ENCODE measurements at places on chromosomes 7 and 10.

- H3K4me3 ChIP-seq, result no peak overlapping the region
- peaks cover 5% of the 10 kb centered on the region for H3K4me1 ChIP-seq
- no peaks in the 10 kb centered on the region for H3K36me3 ChIP-seq
- no peak for DNase-seq
- no peaks in the 10 kb centered on the region for H3K27me3 ChIP-seq
- no peak overlapping the region for H3K27ac ChIP-seq
Measured at GRCh38 chr7:79292834-79293233, 160.6 kb downstream of the MAGI2 start.

DNA sequence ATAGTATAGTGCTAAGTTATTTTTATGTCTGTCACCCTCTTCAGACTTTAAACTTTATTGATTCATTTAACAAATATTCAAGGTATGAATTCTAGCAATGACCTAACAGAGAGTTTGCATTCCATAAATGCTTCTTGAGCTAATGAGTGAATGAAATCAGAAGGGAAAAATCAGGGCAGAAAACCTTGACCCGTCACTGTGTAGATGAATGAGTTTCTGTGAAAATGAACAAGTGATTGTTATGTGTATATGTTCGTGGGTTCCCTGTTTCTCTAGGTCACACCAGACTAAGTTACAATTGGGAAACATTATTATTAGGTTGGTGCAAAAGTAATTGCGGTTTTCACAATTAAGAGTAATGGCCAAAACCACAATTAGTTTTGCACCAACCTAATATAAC, 30.1 kb downstream of the APBB1IP start:
- no peaks in the 10 kb centered on the region for H3K4me1 ChIP-seq
- no peak overlapping the region for H3K4me3 ChIP-seq
- no peaks in the 10 kb centered on the region for H3K36me3 ChIP-seq
- no peak for DNase-seq
- peaks cover 4% of the 10 kb centered on the region for H3K27me3 ChIP-seq

DNA sequence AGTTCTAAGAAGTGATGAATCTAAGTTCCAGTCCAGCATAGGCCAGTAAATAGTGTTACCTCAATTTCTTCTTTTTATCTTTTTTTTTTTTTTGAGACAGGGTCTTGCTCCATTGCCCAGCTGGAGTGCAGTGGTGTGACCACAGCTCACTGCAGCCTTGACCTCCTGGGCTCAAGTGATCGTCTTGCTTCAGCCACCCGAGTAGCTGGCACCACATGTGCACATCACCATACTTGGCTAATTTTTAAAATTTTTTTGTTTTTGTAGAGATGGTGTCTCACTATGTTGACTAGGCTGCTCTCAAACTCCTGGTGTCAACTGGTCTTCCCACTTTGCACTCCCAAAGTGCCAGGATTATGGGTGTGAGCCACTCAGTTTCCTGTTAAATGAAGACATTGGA, 126.6 kb upstream of the LYZL2 start:
- H3K4me1 ChIP-seq, result peaks cover 4% of the 10 kb centered on the region
- no peak for DNase-seq
- H3K27ac ChIP-seq, result no peak overlapping the region
- H3K27me3 ChIP-seq, result peaks cover 9% of the 10 kb centered on the region
- no peaks in the 10 kb centered on the region for H3K36me3 ChIP-seq

GRCh38 chr10:125103924-125104323, 56.4 kb downstream of the CTBP2 start:
- no peak overlapping the region for H3K4me3 ChIP-seq
- H3K27ac ChIP-seq, result peak overlapping the region; percentile 96
- no peak for DNase-seq

GRCh38 chr7:20268824-20269223, 51.6 kb upstream of the MACC1 start:
- no peaks in the 10 kb centered on the region for H3K36me3 ChIP-seq
- DNase-seq, result no peak
- peaks cover 21% of the 10 kb centered on the region for H3K4me1 ChIP-seq
- H3K4me3 ChIP-seq, result no peak overlapping the region

GRCh38 chr10:77541247-77541646, 96.4 kb downstream of the KCNMA1 start:
- no peaks in the 10 kb centered on the region for H3K36me3 ChIP-seq
- H3K4me3 ChIP-seq, result no peak overlapping the region
- H3K27me3 ChIP-seq, result peaks cover 5% of the 10 kb centered on the region
- DNase-seq, result no peak
- H3K27ac ChIP-seq, result no peak overlapping the region
- peaks cover 5% of the 10 kb centered on the region for H3K4me1 ChIP-seq

- H3K27ac ChIP-seq, result no peak overlapping the region
- peaks cover 3% of the 10 kb centered on the region for H3K27me3 ChIP-seq
- no peak for DNase-seq
Measured at GRCh38 chr7:22725585-22725984, 1.4 kb upstream of the IL6 start.

- no peaks in the 10 kb centered on the region for H3K36me3 ChIP-seq
- peaks cover 34% of the 10 kb centered on the region for H3K27me3 ChIP-seq
- H3K4me3 ChIP-seq, result no peak overlapping the region
- DNase-seq, result no peak
- peaks cover 17% of the 10 kb centered on the region for H3K4me1 ChIP-seq
Measured at GRCh38 chr10:1416456-1417037, 320.8 kb downstream of the ADARB2 start.

DNA sequence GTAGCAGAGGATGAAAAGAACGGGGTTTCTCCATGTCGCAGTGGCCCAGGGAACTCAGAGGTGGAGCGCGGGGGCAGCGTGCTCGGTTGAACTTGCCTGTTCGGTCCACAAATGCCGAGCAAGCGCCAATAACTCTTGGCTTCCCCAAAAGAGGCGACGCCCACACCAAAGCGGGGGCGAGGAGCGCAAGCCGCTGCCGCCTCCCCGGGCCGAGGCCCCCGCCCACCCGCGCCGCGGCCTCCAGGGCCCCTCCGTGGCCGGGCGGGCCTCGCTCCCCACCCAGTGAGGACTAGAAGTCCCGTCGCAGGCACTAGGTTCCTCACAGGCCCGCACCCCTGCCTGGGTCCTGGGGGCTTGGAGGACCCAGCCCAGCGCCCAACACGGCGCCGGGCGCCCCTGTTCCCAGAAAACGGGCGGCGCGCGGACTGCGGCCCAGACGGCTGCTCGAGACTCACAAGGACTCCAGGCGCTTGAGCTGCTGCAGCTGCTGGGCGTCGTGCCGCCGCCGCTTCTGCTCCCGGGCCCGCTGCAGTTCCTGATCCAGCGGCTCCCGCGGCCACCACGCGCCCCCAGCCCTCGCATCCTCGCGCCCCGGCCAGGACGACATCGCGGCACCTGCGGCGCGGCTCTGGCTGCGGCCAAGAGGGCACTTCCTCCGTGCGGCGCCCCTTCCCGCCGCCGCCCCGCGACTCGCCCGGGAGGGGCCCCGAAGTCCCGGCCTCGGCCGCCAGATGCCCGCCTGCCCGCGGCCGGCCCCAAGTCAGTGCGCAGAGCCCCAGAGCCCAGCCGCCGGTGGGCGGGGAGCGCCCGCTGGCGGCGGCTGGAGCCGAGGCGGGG, 14.6 kb upstream of the FKBP9 start:
- DNase-seq, result peak; percentile 81
- H3K36me3 ChIP-seq, result peaks cover 17% of the 10 kb centered on the region
- peak overlapping the region; percentile 90 for H3K27ac ChIP-seq
- H3K4me3 ChIP-seq, result peak overlapping the region; percentile 97
- H3K4me1 ChIP-seq, result peaks cover 30% of the 10 kb centered on the region
- H3K27me3 ChIP-seq, result peaks cover 21% of the 10 kb centered on the region

GRCh38 chr10:73088304-73088703, 8.4 kb downstream of the P4HA1 start:
- no peak overlapping the region for H3K27ac ChIP-seq
- DNase-seq, result no peak
- H3K4me1 ChIP-seq, result peaks cover 17% of the 10 kb centered on the region
- H3K4me3 ChIP-seq, result no peak overlapping the region
- H3K36me3 ChIP-seq, result peaks cover 58% of the 10 kb centered on the region

DNA sequence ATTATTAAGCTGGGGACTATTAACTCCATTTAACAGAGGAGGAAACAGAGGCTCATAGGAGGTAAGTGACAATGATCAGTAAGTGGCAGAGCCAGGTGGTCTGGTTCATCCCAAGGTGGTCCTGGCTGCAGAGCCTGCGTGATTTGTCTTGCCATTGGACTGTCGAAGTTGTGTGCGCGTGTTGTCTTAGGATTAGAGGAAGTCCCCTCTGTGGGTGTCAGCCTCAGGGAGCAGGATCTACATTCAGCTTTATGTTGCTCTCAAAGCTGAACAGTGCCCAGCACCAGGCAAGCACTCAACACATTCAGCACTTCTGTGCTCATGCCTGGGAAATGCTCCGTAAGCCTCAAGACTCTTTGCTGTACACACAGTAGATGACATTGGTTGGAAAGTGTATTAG, 139.5 kb downstream of the HERPUD2 start:
- no peak for DNase-seq
- H3K4me1 ChIP-seq, result no peaks in the 10 kb centered on the region
- H3K27ac ChIP-seq, result no peak overlapping the region
- no peaks in the 10 kb centered on the region for H3K36me3 ChIP-seq
- no peaks in the 10 kb centered on the region for H3K27me3 ChIP-seq

DNA sequence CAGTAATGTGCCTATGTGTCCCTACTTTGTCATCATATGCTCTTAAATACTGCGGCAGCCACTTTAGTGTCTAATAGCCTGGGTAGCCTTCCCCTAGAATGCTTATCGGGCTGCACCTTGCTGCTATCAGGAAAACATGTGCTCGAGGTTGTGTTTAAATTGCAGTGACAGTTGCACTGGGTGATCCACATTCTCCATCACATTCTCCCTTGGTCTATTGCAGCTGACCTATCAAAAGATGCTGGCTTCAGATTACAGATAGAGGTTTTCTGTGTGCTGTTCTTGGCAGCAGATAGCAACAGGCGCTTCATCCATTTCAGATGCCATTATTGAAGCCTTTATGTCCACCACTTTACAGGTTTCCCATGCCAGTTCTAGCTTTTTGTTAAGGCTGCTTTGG, 130.1 kb upstream of the MDFIC start:
- H3K27ac ChIP-seq, result no peak overlapping the region
- no peaks in the 10 kb centered on the region for H3K36me3 ChIP-seq
- no peak for DNase-seq
- H3K27me3 ChIP-seq, result peaks cover 4% of the 10 kb centered on the region
- peaks cover 8% of the 10 kb centered on the region for H3K4me1 ChIP-seq
- H3K4me3 ChIP-seq, result no peak overlapping the region

DNA sequence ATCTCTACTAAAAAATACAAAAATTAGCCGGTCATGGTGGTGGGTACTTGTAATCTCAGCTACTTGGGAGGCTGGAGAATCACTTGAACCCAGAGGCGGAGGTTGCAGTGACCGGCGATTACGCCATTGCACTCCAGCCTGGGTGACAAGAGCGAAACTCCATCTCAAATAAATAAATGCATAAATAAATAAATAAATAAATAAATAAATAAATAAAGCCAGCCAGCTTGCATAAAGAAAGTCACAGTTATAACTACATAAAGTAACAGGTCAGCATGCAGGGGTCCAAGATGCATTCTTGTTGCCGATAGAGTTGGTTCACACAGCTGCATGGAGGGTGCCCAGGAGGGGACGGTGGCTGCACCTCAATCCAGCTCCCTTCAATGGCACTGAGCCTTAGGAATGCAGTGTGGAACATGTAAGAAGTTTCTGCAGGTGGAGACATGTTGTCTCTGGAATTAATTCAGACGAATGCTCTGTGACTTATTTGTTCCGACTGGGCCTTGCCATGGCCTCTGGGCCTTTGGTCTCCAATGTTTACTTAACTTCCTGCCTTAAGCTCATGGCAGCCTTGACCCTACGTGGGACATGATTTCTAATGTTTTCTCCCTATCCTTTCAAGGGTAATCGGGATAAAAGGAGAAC, 159.6 kb upstream of the PRKCQ start:
- H3K27ac ChIP-seq, result no peak overlapping the region
- no peak overlapping the region for H3K4me3 ChIP-seq
- no peaks in the 10 kb centered on the region for H3K36me3 ChIP-seq
- no peak for DNase-seq
- H3K4me1 ChIP-seq, result peaks cover 58% of the 10 kb centered on the region
- H3K27me3 ChIP-seq, result peaks cover 3% of the 10 kb centered on the region

DNA sequence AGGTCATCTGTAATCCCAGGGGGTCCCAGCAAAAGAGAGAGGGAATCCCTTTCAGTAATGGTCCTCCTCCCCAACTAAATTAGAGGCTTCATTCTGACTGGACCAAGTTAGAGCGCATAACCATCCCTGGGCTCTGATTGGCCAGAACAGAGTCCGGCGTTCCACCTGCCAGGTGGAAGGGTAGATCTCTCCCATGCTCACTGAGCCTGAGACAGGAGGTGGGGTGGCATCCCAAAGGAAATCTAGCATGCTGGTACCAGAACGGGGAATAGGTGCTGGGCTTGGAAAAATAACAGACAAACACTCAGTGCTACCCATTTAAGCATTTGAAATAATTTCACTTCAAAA, 21.0 kb upstream of the TSPAN33 start:
- H3K27me3 ChIP-seq, result no peaks in the 10 kb centered on the region
- H3K4me1 ChIP-seq, result peaks cover 6% of the 10 kb centered on the region
- peaks cover 19% of the 10 kb centered on the region for H3K36me3 ChIP-seq
- H3K4me3 ChIP-seq, result no peak overlapping the region
- no peak overlapping the region for H3K27ac ChIP-seq
- DNase-seq, result no peak
